Ureter (tissue), 1 donor: ENCODE measurements at places on chromosomes 16 and 17. TPM values are rescaled to one million over a fixed set of nuclear protein-coding genes. Genes with fewer than 3 reads are reported as not detected.

DGKE gene
- total RNA-seq, result 15.4 TPM

DNA sequence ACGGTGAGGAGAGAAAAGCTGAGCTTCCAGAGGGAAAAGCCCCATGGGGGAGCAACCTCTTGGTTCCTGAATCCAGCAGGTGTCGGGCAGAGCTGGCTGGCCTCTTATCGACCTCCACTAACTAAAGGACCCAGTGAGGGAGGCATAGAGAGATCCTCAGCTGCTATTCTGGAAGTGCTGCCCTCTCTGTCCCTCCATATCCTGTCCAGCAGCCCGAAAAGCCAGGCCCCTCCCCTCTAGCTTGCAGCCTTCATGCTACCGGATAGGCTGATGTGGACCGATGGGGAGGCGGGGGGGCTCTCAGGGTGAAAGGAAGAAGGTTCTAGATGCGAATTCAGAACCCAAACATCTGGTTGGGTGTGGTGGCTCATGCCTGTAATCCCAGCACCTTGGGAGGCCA, 24.9 kb downstream of the MXRA7 start:
- DNase-seq, result no peak

DNA sequence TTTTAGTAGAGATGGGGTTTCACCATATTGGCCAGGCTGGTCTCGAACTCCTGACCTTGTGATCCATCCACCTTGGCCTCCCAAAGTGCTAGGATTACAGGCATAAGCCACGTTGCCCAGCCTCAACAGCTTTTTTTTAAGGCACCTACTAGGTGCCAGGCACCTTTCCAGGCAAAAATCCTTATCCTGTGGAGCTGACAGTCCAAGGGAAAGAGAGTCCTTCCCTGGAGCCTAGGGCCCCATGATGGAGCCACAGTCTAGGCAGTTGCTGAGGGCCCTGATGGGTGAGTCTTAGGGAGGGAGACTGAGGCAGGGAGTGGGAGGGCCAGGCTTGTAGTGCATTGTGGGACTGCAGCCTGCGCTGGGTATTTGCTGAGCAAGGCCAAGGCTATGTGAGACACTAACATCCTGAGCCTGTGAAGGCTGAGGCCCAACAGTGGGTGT, 79.6 kb upstream of the TOB1 start:
- DNase-seq, result no peak

DNA sequence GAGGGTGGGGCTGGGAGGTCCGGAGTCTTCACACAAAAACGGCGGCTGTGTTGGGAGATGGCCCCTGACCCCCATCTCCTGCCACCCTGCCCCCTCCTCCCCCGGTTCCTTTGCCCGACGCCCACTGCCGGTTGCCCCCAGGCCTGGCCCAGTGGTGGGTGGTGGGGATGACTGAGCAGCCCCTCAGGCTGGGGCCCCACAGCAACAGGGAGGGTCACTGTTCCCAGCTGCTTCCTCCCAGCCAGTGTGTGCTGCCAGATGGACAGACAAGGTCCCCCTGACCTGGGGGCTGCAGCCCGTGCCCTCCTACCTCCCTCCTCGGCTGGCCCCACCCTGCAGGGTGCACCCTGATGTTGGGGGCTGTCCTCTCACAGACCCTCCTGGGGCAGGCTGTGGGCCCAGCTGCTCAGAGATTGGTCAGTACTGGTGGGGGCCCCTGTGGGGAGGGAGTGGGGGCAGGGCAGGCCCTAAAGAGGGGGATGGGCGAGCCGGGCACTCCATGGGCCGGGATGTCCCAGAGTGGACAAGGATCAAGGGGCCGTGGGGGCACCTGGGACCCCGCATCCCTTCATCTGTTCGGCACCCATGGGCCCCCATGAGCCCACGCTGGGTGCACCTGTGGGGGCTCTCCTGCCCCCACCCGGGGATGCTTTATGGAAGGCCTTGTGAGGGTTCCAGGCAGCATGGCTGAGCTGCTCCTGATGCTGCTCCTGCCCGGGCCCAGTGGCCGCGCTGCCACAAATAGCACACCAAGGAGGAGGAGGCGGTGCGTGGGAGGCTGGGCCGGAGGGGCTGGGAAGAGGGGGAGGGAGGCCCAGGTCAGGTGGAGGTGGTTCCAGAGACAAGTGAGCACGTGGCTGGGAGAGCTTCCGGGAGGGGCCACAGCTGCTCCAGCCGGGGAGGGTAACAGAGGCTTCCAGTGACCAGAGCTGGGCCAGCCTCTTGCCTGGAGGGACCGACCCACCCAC, 5.1 kb downstream of the C1QTNF8 start:
- no peak for DNase-seq

DNA sequence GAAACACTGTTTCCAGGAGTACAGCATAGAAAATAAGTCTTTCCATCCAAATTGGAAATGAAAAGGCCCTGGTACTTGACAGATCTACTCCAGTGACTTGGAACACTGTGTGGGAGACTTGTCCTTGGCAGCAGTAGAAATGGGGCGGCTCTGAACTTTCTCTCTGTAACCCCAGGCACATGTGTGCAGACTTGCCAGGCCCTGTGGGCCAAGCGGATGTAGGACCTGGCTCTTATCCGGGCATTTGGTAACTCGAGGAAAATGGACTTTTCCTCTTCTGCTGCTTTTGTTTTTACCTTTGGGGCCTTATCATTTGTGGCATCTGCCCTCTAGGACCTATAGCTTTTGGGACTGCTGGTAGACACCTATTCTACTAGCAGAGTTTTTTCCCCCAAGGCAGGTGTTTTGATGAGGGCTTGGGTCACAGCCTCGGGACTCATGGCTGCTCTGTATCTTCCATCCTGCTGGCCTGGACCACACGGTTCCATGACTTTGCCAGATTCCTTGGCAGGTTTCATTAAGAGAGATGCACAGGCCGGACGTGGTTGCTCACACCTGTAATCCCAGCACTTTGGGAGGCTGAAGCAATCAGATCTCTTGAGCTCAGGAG, 43.5 kb downstream of the SMPD3 start:
- DNase-seq, result no peak

GSG1L gene
- total RNA-seq, result 0.21 TPM

- DNase-seq, result no peak
Observed at GRCh38 chr16:84143081-84143480, 1.9 kb downstream of the HSDL1 start.

GRCh38 chr17:65553009-65553645, 8.3 kb downstream of the AXIN2 start:
- no peak for DNase-seq

GRCh38 chr16:85816159-85816558, 16.7 kb downstream of the COX4I1 start:
- DNase-seq, result no peak

- no peak for DNase-seq
Observed at GRCh38 chr17:33049781-33050414, 58.3 kb downstream of the SPACA3 start.

SAMD14 gene
- total RNA-seq, result 5.5 TPM

PCTP gene
- total RNA-seq, result 33.9 TPM

TSNAXIP1 gene
- total RNA-seq, result 2.5 TPM

MYH2 gene
- total RNA-seq, result 0.78 TPM

DNA sequence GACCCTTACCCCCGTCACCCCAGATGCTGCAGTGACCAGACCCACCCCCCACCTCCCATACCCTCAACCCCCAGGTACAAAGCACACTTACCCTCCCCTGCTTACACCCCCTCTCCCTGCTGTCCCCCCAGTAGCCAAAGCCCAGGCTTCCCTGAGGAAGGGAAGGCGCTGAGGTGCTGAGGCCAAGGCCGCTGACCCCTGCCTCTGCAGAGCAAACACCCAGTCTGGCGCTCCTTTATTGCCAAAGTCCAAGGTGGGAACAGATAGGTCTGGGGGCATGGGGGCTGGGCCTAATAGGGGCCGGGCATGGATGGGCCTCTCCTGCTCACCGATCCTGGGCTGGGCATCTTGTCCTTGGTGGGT, 683 bp downstream of the LCAT start:
- DNase-seq, result no peak

FBXL16 gene
- total RNA-seq, result 1.3 TPM

DNA sequence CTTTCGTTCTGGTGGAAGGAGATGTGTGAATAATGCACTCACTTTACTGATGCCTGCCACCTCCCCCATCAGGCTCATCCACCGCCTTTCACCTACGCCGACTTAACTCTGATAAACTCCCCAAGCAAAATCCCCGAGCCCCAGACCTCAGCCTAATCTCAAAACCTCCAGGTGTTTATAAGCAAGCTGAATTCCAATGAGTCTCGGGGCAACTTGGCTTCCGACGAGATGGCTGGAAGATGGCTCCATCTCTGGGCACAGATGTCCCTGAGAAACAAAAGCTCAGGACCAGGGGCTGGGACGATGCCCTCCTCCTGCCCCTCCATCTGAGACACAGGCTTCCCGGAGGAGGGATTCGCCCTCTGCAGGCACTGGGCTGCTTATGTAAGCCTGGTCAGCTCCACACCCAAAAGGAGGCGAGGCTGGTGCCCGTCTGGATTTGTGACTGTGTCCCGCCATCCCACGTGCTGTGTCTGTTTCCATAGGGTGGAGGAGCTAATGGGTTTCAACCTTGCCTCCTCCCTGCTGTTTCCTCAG, 386.4 kb upstream of the TNRC6C start:
- DNase-seq, result no peak

DNA sequence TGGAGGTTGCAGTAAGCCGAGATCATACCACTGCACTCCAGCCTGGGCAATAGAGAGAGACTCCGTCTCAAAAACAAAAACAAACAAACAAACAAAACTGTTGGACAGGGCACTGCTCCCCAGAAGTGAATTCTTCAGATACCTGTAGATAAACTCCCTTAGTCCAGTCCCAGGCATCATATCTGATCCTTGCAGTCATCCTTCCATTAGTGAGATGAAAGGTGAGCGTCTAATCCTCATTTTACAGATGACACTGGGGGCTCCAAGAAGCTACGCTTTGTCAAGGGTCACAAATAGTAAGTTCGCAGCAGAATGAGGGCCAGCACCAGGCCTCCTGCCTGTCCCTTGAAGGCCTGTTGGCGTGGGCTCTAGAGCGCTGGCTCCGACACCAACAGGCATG, 102.0 kb downstream of the OR1D5 start:
- DNase-seq, result peak; percentile 26

DNA sequence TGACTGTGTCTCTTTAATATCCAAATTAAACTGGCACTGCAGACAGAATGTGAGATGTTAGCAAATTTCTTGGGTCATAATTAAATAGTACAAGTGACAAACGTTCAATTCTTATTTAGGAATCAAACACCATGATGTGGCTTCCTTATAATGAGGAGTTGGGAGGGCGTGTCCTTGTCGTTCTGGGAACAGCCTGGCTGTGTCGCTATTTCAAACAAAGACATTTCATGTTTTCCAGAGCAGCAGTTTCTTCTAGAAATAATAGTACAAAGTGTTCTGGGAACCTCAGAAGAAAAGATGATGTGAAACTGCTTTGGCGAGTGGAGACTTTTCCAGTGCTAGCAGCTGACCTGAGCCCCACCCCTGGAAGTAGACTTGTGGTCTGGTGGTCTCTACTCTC, 301.7 kb upstream of the N4BP1 start:
- no peak for DNase-seq

DNA sequence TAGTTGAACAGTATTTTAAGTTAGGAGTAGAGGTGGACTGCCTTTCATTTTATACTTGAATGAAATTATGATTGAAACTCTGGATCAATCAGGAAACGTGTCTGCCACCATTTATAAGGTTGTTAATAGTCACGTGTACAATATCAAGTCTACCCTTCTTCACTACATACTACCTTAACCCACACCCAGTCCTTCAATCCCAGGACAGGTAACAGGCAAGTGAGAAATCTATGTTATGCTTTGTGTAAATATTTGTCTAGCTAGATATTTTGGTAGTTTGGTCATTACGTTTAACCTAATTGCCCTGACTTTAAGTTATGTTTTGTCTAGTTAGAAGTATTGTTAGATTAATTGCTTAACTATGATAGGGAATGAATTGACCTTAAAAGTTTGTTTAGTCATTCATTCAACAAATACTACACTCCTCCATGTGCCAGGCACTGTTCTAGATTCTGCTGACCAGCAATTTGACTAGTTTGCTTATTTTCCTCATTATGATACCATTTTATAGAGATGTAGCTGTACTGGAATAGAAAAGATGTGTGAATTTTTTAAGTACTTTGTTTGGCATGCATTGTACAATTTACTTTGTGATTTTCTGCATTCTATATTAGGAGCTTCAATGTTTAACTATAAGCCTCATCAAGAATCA, 72.0 kb downstream of the NQO1 start:
- no peak for DNase-seq

- DNase-seq, result no peak
Observed at GRCh38 chr17:32621612-32622312, 135.0 kb downstream of the CDK5R1 start.

PRR29 gene
- 3.5 TPM for total RNA-seq

DNA sequence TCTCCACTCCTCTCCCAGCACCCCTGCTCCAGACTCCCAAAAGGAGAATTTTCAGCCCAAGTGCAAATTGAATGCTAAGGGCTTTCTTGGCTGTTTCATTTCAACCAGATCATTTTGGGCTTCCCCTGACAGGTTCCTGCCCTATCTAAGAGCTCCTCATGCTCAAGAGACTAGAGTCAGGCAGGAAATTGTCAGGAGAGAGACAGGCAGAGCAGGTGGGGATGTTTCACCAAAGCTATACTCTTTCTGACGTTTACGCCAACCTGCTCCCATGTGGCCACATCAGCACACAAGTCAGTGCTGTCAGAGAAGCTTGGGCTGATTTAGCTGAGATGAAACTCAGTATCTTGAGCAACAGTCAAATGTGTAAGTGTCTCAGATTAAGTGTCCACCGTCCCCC, 31.4 kb downstream of the HIC1 start:
- no peak for DNase-seq
